ENCODE measurements at places on chromosomes 4 and X. TPM values are rescaled to one million over a fixed set of nuclear protein-coding genes. Genes with fewer than 3 reads are reported as not detected.
A peak's percentile ranks its signal among the peaks of the same experiment; 100 is the strongest.

- no peak overlapping the region for H3K27ac ChIP-seq
- no peaks in the 10 kb centered on the region for H3K36me3 ChIP-seq
- DNase-seq, result no peak
- H3K4me3 ChIP-seq, result no peak overlapping the region
- no peaks in the 10 kb centered on the region for H3K27me3 ChIP-seq
Measured at GRCh38 chr4:45094684-45095083, 368.3 kb upstream of the GNPDA2 start.

GLOD5 gene
- not detected for total RNA-seq

CCDC120 gene
- total RNA-seq, result 7.6 TPM

DNA sequence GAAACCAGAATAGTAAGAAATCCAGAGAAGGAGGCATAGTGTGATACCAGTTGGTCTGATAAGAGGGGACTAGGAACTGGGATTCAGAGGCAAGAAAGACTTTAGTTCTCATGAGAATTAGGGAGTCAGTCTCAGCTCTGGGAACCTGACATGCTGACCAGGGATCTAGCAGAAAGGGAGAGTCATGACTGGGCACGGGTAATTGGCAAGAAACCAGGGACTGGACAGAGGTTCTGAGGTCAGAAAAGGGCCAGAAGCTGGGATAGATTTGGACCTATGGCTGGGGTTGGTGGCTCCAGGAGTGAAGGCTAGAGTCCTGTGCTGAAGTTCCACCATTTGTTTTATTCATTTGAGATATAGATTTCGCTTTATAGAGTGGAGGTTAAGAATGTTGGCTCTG, 110.2 kb upstream of the C1GALT1C1 start:
- no peak for DNase-seq
- no peak overlapping the region for H3K4me3 ChIP-seq
- H3K4me1 ChIP-seq, result no peaks in the 10 kb centered on the region
- H3K36me3 ChIP-seq, result no peaks in the 10 kb centered on the region
- H3K27ac ChIP-seq, result no peak overlapping the region
- no peaks in the 10 kb centered on the region for H3K27me3 ChIP-seq

DNA sequence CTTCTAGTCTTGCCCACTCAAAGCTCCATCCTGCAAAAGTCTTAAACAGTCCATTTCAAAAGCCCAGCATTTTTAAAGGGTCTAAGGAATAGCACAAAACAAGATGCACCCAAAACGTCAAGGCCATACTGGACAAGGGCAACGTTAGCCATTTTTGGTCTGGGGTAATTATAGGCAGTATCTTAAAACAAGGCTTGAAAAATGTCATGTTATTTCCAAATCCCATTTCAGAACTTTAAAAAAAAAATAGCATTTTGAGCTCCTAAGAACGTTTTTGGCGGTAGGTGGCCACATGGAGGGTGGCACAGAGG, 584 bp upstream of the TMEM165 start:
- no peaks in the 10 kb centered on the region for H3K36me3 ChIP-seq
- DNase-seq, result no peak
- H3K4me3 ChIP-seq, result peak overlapping the region; percentile 13
- H3K27ac ChIP-seq, result peak overlapping the region; percentile 39
- no peaks in the 10 kb centered on the region for H3K4me1 ChIP-seq

DNA sequence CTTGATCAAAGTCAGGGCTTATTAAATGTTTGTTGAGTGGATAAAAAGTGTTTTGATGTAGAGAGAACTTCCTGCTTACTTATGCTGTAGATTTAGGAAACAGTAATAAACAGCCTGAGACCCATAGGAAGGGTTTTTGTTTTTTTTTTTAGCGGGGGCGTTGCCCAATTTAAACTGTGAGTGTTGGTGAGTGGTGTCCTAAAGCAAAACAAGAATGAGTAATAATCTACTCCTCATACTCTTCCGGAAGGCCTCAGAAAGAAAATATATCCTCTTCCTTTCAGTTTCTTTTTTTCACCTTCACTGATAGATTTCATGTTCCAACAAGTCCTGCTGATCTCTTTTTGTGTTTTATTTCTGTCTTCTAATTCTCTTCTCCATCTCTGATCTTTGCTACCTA, 104.4 kb upstream of the SCML1 start:
- H3K27ac ChIP-seq, result peak overlapping the region; percentile 84
- H3K36me3 ChIP-seq, result no peaks in the 10 kb centered on the region
- H3K27me3 ChIP-seq, result no peaks in the 10 kb centered on the region

BMPR1B gene
- 13.9 TPM for total RNA-seq

DNA sequence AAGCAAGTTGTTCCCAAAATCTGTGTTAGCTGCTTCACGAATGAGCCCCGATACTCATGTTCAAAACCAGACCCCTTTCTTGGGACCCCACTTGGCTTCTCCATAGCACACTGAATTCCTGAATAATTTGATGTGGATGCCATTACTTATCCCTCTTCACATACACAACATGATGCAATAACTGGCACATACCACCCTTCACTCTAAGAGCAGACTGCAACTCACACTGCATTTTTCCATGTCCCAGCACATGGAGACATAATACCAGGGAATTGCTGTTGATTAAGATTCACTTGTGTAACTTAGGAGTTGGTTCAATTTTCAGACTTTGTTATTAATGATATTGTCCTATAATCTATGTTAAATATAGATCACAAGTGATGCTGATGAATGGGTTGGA, 213.4 kb downstream of the MAML3 start:
- no peaks in the 10 kb centered on the region for H3K27me3 ChIP-seq
- H3K36me3 ChIP-seq, result no peaks in the 10 kb centered on the region
- no peaks in the 10 kb centered on the region for H3K4me1 ChIP-seq
- H3K27ac ChIP-seq, result peak overlapping the region; percentile 11
- DNase-seq, result no peak

GRCh38 chr4:135994360-135994759, 1537.9 kb downstream of the PCDH18 start:
- no peaks in the 10 kb centered on the region for H3K27me3 ChIP-seq
- no peak overlapping the region for H3K27ac ChIP-seq
- no peak overlapping the region for H3K4me3 ChIP-seq
- H3K36me3 ChIP-seq, result no peaks in the 10 kb centered on the region
- H3K4me1 ChIP-seq, result no peaks in the 10 kb centered on the region

DNA sequence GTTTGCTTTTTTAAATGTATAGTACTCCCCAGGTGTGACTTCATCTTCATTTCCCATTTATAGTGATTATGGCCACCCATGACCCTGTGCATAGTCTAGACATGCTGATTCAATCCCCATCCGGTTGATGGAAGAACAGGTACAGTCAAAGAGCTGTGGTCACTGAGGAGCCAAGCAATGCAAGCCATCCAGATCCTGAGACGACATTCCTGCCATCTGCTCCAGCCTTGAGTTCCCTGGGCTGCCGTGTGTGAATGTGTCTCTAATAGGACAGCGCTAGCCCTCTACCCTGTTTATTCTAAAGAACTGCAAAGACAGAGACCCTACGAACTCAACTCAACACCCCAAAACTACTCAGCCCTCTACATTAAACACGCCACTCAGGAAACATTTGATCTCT, 1.7 kb downstream of the KCNIP4 start:
- H3K36me3 ChIP-seq, result no peaks in the 10 kb centered on the region
- no peak for DNase-seq

- no peak overlapping the region for H3K4me3 ChIP-seq
- DNase-seq, result no peak
- H3K27ac ChIP-seq, result no peak overlapping the region
- H3K36me3 ChIP-seq, result no peaks in the 10 kb centered on the region
- no peaks in the 10 kb centered on the region for H3K27me3 ChIP-seq
- no peaks in the 10 kb centered on the region for H3K4me1 ChIP-seq
Measured at GRCh38 chrX:37424000-37424429, 74.9 kb downstream of the PRRG1 start.

L1CAM gene
- 11.6 TPM for total RNA-seq

- no peak overlapping the region for H3K27ac ChIP-seq
- H3K36me3 ChIP-seq, result no peaks in the 10 kb centered on the region
- H3K27me3 ChIP-seq, result no peaks in the 10 kb centered on the region
- DNase-seq, result no peak
- H3K4me3 ChIP-seq, result no peak overlapping the region
Measured at GRCh38 chrX:53561912-53562311, 124.6 kb downstream of the HUWE1 start.

CBR4 gene
- total RNA-seq, result 13.6 TPM

DNA sequence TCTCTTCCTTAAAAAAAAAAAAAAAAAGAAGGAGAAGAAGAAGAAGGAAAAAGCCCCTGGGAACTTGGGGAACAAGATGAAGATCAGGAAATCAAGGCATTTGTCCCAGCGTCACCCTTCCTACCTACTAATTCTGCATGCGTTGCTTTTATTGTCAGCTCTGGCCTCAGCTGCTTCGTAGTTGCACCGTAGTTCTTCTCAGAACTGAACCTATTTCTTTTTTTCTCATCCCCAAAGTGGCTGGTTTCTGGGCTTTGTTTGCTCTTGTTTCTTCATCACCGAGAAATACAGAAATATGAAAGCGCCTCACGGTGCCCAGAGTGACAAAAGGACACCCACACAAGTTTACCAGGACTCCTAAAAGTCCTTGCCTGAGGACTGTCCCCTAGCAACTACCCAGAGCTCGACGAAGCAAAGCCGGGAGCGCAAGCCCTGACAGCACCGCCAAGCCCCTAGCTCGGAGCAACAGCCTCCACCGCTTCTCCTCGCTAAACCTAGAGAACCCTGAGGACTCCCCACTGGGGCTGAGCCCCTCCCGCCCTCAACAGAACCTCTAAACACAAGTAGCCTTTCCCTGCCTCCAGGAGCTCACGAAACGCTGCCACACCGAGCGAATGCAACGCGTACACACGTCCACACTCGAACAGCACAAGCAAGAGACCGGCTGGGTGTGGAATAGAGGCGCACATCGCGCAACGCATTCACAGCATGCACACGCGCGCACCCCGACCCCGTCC, 710 bp downstream of the PRKG2 start:
- DNase-seq, result peak; percentile 68
- H3K4me3 ChIP-seq, result peak overlapping the region; percentile 7
- H3K27me3 ChIP-seq, result no peaks in the 10 kb centered on the region
- H3K36me3 ChIP-seq, result no peaks in the 10 kb centered on the region
- H3K4me1 ChIP-seq, result no peaks in the 10 kb centered on the region

GRCh38 chr4:189001971-189002450, 862.8 kb downstream of the TRIML1 start:
- H3K36me3 ChIP-seq, result no peaks in the 10 kb centered on the region
- no peaks in the 10 kb centered on the region for H3K4me1 ChIP-seq
- DNase-seq, result no peak
- no peak overlapping the region for H3K27ac ChIP-seq
- no peaks in the 10 kb centered on the region for H3K27me3 ChIP-seq

DNA sequence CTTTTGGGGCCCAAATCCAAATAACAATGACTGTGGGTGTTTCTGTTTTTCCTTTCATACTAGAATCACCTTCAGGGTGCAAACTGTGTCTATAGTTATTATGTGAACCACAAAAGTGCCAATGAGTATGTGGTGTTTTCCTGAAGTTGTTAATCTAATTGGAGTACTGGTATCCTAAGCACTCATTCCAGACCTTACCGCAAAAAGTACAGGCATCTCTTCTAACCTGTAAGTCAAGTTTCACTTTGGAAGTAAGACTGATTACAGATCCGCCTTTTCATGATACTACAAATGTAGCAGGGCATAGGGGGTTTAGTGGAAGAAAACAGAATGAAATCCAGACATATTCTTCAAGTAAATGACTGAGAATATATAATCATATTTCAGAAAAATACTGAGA, 16.1 kb downstream of the COQ2 start:
- no peak overlapping the region for H3K4me3 ChIP-seq
- H3K36me3 ChIP-seq, result peaks cover 2% of the 10 kb centered on the region
- DNase-seq, result no peak
- no peak overlapping the region for H3K27ac ChIP-seq
- no peaks in the 10 kb centered on the region for H3K4me1 ChIP-seq
- no peaks in the 10 kb centered on the region for H3K27me3 ChIP-seq

MAGEB2 gene
- total RNA-seq, result not detected

- no peak for DNase-seq
- H3K36me3 ChIP-seq, result no peaks in the 10 kb centered on the region
- no peaks in the 10 kb centered on the region for H3K4me1 ChIP-seq
- no peak overlapping the region for H3K27ac ChIP-seq
- H3K4me3 ChIP-seq, result no peak overlapping the region
Measured at GRCh38 chr4:168019921-168020320, 72.4 kb upstream of the ANXA10 start.

GRCh38 chr4:81146466-81146865, 68.6 kb downstream of the PRKG2 start:
- DNase-seq, result no peak
- H3K27me3 ChIP-seq, result no peaks in the 10 kb centered on the region
- no peak overlapping the region for H3K4me3 ChIP-seq
- no peak overlapping the region for H3K27ac ChIP-seq
- no peaks in the 10 kb centered on the region for H3K36me3 ChIP-seq

DNA sequence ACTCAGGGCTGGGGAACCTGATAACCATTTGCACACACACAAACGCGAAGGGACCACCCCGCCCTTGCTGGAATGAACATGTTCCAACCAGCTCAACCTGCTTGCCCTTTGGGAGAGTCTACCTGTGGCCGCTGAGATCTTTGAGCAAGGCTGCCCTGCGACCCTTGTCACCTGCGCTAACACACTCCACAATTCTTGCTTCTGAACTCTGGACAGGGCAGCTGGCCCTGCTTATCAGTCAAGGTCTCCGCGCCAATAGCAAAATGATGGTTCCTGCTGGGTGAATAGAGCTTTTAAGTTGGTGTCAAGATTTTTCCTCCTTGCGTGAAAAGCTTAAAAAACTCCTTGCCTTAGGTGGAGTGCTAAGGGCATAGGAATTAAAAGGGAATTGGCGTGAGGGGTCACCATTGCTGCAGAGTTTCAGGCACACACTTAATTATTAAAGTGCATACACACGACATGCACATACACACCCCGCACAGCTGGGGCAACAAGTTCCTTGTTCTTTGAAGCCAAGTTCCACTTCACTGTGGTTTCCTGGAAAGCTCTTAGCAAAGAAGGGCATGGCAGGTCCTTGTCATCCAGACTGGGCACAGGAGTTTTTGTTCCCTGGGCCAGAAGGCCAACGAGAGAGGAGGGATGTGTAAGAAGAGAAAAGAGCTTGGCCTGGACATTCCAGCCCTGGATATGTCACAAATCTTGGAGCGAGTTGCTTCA, 207.7 kb downstream of the STIM2 start:
- H3K27me3 ChIP-seq, result no peaks in the 10 kb centered on the region
- no peak overlapping the region for H3K4me3 ChIP-seq
- H3K27ac ChIP-seq, result no peak overlapping the region
- H3K36me3 ChIP-seq, result no peaks in the 10 kb centered on the region

DNA sequence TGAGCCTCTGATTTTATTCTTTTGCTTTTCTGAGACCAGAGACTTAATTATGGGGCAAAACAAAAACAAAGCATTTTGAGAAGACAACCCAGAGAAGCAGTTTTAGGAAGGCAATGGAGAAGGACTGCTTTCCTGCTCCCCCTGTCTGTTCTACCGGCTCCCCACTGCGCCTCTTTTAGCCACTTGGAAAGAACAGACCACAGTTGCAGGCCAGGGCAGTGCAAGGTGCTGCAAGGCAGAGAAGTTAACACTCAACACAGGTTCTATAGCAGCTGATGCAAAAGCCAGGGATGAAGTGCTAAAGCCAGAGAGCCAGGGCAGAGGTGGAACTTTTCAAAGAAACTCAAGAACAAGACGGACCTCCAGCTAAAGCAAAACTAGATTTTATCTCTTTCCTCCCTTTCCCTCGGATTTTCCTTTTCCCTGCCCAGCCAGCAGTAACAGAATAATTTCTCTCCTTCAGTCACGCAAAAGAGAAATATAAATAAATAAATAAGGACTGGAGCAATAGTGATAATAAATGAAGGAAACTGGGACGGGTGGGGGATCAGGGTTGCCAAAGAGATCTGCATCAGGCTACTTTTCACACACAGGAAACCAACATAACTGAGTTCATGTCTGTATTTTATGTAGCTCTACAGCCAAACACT, 10.4 kb downstream of the SH3RF1 start:
- H3K4me1 ChIP-seq, result peaks cover 20% of the 10 kb centered on the region
- no peak for DNase-seq
- H3K36me3 ChIP-seq, result no peaks in the 10 kb centered on the region

All from aorta (tissue), 5 donors.